ENCODE measurements at places on chromosomes 3 and 15. TPM values are rescaled to one million over a fixed set of nuclear protein-coding genes. Genes with fewer than 3 reads are reported as not detected.

FETUB gene
- total RNA-seq: not detected

USP50 gene
- not detected for total RNA-seq

GRCh38 chr3:134922866-134923265 lies 127.8 kb downstream of the EPHB1 start:
- DNase-seq: no peak
- no peaks in the 10 kb centered on the region for H3K4me1 ChIP-seq

DNA sequence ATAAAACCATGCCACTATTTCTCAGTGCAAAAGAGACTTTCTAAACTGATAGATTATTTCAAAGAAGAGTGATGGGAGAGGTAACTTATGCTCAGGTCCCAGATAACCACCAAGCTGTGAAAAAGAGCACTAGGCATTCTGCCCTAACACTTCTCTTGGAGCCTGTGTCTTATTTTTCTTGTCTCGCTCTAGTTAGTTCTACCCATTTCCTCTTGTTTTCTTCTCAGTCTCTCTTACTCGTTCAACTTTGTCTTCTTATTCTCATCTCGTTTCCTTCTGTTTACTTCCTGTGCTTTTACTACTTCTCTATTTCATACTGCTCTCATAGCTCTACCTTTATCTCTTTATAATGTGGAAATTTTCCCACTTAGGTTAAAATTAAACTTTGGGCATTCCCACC lies 91.8 kb upstream of the CGNL1 start:
- H3K4me3 ChIP-seq: no peak overlapping the region
- DNase-seq: no peak
- no peak overlapping the region for H3K27ac ChIP-seq
- no peaks in the 10 kb centered on the region for H3K27me3 ChIP-seq
- H3K4me1 ChIP-seq: peaks cover 5% of the 10 kb centered on the region

- peak overlapping the region; percentile 84 for H3K4me3 ChIP-seq
- H3K36me3 ChIP-seq: peaks cover 44% of the 10 kb centered on the region
- no peaks in the 10 kb centered on the region for H3K27me3 ChIP-seq
- DNase-seq: no peak
These were observed 1.1 kb downstream of the RPS17 start for GRCh38 chr15:82538961-82539690.

- no peak overlapping the region for H3K4me3 ChIP-seq
- H3K27ac ChIP-seq: no peak overlapping the region
- H3K36me3 ChIP-seq: no peaks in the 10 kb centered on the region
- no peaks in the 10 kb centered on the region for H3K27me3 ChIP-seq
These were observed 49.9 kb downstream of the CASR start for GRCh38 chr3:122233101-122233952.

DNA sequence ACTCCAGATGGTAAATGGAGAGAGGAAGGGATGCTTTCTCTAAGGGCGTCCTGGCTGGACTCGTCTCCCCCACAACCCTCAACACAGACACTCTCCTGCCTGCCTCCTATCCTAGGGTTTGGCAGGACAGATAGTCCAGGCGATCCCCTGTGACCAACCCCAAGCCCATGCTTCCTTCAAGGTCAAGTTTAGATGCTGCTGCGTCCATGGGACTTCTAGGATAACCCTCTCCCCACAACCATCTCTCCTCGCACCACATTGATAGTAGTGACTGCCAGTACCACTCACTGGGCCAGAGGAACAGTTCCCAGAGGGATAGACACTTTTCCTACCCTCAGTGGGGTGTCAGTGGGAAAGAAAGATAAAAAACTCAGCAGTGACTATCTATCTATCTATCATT lies 166.0 kb downstream of the ABHD5 start:
- DNase-seq: no peak
- no peaks in the 10 kb centered on the region for H3K36me3 ChIP-seq
- H3K4me3 ChIP-seq: no peak overlapping the region
- H3K4me1 ChIP-seq: no peaks in the 10 kb centered on the region
- H3K27me3 ChIP-seq: peaks cover 39% of the 10 kb centered on the region
- no peak overlapping the region for H3K27ac ChIP-seq

Measured in upper lobe of right lung (tissue), 1 donor.